NCI-H510A (cell line): ENCODE measurements at places on chromosomes 3 and 15.

- no peak for DNase-seq
These were observed 161.9 kb upstream of the CADPS start for GRCh38 chr3:63037116-63037515.

DNA sequence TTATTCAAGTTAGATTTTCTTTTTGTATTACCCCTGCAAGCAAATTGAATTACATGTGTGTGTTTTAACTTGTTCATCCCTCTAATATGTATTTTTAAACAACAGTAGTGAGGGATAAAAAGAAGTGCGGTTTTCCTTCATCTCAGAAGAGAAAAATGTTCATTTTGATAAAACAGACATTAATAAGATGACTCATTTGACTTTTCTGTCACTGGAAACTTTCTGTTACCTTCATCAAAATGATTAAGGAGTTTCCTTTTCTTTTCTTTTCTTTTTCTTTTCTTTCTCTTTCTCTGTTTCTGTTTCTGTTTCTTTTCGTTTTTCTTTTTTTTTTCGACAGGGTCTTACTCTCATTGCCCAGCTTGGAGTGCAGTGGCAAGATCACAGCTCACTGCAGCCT, 53.0 kb downstream of the ECT2 start:
- DNase-seq = no peak

GRCh38 chr15:31344266-31344665, 17.6 kb downstream of the KLF13 start:
- no peak for DNase-seq

DNA sequence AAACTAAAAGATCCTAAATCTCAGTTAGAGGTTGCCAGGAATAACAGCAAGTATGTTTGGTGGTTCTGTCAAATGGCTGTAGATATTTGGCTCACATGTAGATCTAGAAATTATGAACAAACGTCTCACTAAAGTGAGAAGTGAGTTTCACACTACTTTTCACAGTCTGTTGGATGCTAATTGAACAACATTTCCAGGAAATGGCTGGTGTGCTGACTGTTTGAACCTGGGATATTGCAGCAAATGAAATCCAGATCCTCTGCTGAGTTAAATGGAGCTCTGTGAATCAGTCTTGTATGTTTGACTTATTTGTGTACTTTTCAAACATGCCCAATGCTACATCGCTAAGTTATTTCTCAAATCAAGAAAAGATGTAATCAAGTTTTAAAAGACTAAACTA, 21.3 kb upstream of the RSL24D1 start:
- DNase-seq = no peak

DNA sequence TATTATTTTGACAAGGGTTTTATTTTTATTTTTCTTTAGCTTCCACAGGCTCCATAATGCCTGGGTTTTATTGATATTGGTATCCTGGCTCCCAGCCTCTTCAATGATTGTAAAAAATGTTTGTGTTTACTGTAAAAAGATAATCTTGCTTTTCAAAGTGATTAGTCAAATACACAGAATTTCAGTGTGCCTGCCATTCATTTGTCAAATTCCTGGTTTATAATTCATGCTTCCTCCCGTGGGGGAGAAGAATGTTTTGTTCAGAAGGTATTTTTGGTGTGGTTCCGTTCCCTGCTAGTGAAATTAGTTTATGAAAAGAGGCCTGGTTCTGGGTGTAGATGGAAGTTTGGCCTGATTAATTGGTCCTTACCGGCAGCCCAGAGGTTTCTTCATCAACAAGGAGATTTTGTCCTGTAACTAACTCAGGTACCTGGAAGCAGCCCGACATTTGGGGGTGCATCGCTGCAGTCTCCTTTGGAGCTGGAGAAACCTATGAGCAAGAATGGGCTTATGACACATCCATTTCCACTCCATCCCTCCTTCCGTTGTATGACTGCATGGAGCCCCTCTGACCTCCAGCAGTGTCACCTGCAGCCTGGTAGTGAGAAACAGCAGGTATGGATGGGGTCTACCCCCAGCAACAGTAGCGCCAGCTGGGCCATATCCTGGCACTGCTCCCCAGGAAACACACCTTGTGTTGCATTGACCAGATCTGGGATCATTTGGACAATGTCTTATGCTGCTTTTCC, 101.5 kb downstream of the PGPEP1L start:
- DNase-seq = no peak

- no peak for DNase-seq
These were observed 54.2 kb downstream of the GRIP2 start for GRCh38 chr3:14485981-14486380.

- no peak for DNase-seq
These were observed 248.0 kb upstream of the LYSMD4 start for GRCh38 chr15:99981191-99981647.

- DNase-seq = no peak
These were observed 514.3 kb downstream of the PDCD6IP start for GRCh38 chr3:34312684-34313083.

GRCh38 chr15:100429116-100429728, 87.4 kb upstream of the ADAMTS17 start:
- no peak for DNase-seq

DNA sequence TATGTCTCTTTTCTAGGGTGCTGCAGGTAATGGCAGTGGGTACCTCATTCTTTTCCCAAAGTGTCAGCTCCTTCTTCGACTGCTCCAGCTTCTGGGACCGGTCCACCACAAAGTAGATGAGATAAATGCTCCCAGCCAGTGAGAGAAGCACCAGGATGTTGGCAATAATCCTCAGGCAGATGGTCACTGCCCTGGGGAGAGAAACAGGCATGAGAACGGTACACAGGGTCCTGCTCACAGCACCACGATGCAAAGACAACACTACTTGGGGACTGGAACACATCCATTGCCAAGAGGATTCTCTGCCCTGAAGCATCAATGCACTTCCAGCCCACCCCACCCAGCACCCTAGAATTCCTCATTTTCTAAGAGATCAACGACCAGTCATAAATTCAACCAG, 22.4 kb downstream of the TMC3 start:
- no peak for DNase-seq

DNA sequence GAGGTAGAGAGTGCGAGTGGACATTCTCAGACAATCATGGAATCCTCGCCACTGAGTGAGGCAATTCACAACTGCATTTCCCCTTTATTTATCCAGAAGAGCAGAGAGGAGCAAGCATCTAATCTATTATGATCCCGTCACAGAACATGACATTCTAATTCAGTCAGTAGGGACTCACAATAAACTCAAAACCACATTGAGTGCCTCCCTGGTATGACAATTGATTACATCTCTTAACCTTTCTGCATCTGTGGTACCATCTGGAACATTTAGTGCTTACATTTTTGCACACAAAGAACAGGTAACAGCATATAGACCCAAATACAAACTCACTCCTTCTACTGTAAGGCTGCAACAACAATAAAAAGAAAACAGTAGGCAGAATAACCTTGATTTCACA, 517.2 kb downstream of the GBE1 start:
- no peak for DNase-seq

DNA sequence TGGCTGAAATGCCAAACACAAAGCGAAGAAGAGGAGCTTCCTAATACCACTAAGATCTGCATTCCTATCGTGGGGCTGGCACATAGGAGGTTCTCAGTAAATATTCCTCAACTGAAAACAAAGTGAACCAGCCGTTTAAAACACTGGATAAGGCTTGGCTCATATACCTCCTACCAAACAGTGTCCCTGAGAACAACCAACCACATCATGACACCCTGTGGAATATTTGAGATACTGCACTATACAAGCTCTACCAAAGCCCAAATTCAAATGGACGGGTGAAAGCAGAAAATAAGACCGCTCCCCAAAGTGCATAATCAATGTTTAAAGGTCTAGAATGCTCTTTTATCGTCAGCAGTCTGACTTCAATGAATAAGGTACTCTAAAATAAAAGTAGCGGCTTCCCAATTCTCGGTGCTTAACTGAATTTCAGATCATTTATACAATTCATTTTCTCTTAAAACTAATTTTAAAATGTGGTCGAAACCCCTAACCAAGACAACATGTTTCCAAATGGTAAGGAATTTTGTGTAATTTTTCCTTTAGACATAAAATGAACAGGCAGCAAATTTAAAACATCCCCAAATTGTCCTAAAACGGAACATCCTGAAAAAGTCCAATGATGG, 425.8 kb downstream of the ERC2 start:
- no peak for DNase-seq

GRCh38 chr3:62318752-62319569, 54.4 kb downstream of the FEZF2 start:
- DNase-seq = peak; percentile 67

- no peak for DNase-seq
These were observed 3.7 kb downstream of the SENP7 start for GRCh38 chr3:101509281-101509680.

DNA sequence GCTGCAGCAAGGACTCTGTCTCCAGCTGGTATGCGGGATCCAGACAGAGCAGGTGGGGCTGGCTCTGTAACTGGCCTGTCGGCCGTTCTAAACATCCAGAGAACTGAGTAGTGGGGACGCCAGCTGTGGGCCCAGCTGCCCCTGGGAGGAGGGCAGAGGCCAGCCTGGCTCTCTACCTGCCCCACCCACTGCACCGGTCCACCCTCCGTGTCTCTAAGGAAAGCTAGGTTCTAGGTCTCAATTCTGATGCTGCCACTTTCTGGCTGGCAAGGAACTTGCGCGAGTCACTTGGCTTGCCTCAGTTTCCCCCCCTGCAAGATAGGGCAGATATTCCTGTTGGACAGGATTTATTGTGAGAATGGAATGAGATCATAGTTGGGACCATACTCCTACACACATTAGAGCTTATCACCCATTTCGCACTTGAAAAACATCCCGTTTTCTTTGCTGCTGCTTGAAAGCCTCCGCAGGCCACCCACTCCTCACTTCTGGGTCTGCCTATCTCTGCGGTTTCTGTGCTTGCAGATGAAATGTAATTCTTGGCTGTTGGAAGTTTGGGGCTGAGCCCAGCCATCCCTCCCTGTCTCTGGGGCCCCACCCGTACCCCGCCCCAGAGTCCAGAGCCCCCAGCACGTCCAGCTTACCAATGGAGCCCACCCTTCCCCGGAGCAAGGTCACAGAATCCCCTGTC, 65.8 kb downstream of the IQSEC1 start:
- DNase-seq = no peak

DNA sequence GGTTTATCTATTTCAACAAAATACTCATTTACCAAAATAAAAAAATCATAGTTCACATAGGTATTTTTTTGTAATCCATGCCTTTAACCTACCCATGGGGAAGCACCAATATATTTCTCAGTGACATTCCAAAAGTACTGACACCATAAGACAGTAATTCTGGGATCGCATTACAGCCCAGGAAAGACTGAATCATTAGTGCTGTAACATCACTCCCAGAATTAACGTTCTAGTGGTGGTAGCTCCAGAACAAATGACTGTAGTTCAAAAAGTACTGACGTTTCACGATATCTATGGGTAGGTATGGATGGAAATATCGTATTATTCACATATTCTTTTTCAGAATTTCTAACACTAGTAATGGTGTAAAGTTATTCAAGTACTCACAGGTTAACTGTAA, 54.3 kb upstream of the NEK10 start:
- DNase-seq = no peak

GRCh38 chr3:148101061-148101460, 596.6 kb upstream of the AGTR1 start:
- DNase-seq = no peak

DNA sequence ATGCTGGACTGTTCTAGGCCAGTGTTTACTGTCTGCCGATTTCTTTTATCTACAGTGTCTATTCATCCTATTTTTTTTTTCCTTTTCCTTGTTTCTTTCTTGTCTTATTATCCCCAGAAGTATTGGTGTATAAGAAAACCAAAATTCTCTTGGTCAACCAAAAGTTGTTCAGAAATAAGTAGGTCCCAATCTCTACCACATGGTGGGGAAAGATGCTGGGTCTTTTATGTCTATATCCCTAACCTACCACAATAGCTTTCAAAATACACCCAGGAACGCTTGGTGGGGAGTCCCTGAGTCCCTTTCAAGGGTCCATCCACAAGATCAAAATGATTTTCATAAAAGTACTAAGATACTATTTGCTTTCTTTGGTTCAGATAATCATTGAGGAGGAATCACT, 225.6 kb downstream of the CLSTN2 start:
- DNase-seq = no peak

GRCh38 chr3:132448216-132448961, 31.1 kb downstream of the DNAJC13 start:
- no peak for DNase-seq

- DNase-seq = no peak
These were observed 28.4 kb upstream of the NR2E3 start for GRCh38 chr15:71781965-71782265.

DNA sequence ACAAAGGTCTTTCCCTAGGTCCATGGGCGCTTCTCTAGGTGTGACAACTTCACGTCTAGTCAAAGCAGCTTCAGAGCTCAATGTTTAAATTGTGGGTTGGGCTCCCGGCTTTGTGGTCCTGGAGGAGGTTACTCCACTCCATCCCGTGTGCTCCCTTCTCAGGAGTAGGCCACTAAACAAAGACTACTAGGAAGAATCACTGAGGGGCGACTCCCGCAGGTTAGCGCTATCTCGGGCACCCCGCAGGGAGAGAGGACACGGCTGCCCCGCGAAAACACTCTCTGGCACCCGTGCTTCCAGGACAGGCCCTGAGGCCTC, 500 bp downstream of the PARP6 start:
- no peak for DNase-seq

- DNase-seq = no peak
These were observed 175.2 kb upstream of the SOX14 start for GRCh38 chr3:137588871-137589270.

DNA sequence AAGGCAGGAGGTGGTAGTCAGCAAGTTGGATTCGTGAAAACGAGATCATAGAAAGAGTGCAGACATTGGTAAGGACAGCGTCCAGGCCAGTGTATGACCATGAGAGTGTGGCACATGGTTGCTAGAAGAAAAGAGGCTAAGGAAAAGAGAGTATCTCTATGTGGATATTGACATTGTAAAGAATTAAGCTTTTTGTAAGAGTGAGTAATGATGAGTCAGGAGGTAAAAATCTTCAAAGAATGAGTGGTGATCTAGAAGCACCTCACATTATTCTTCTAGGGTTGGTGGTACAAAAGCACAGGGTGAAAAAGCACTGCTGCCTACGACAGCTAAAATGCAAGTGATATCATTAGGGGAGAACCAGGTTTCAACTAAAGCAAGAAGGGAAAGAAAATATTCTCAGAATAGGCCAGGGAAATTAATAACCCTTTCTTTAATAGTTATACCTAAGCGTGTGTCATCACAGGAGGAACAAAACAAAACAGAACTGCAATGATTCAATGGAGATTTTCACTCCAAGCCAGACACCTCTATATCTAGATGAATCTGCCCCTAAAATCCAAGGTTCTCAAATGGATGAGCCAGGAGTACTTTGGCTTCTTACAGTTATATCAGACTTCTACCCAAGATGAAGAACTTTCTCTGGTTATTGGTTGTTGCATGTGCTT, 884.7 kb downstream of the NAALADL2 start:
- DNase-seq = no peak

DNA sequence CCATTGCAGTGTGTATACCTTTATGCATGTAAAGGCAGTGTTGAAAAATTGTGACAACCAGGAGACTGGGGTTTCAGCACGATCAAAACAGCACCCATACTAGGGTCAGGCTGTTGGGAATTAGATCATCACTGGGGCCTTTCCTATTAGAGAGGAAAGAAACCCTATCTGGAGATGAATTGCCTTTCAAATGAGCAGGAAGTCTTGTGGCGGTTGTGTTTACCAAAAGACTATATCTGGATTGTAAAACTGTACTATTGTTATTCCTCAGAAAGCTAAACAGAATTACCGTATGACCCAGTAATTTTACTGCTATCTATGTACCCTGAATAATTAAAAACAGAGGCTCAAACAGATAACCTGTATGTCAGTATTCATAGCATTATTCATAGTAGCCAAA, 10.1 kb downstream of the UBE2E1 start:
- DNase-seq = no peak

GRCh38 chr15:39344662-39345141, 236.2 kb upstream of the THBS1 start:
- DNase-seq = no peak

GRCh38 chr15:29988701-29989100, 94.1 kb upstream of the GOLGA8J start:
- DNase-seq = no peak
